ENCODE measurements at places on chromosomes 11 and 22.

- no peak for DNase-seq
Observed at GRCh38 chr11:35974882-35975589, 31.2 kb downstream of the LDLRAD3 start.

- peak; percentile 42 for DNase-seq
Observed at GRCh38 chr22:17774206-17774925, at the start of gene BID. Gene BID (minus strand): TSS chr22:17774469. CDS start chr22:17750116, 24,353 bp downstream.

DNA sequence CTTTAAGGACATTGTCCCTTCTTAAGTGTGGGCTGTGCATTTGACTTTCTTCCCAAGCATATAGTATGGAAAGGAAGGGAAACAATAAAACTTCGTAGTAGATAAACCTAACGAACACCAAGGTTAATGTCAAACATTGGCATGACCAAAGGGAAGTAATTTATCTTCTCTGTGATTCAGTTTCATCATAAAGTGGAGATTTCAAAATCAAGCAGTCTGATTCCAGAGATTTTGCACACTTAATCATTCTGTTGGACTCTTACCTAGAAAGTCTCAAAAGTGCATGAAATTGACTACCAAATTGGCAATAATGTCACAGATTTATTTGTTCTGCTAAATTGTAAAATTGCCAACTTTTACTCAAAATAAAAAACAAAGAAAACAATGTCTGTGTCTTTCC is 559.7 kb downstream of the JRKL start:
- no peak for DNase-seq

DNA sequence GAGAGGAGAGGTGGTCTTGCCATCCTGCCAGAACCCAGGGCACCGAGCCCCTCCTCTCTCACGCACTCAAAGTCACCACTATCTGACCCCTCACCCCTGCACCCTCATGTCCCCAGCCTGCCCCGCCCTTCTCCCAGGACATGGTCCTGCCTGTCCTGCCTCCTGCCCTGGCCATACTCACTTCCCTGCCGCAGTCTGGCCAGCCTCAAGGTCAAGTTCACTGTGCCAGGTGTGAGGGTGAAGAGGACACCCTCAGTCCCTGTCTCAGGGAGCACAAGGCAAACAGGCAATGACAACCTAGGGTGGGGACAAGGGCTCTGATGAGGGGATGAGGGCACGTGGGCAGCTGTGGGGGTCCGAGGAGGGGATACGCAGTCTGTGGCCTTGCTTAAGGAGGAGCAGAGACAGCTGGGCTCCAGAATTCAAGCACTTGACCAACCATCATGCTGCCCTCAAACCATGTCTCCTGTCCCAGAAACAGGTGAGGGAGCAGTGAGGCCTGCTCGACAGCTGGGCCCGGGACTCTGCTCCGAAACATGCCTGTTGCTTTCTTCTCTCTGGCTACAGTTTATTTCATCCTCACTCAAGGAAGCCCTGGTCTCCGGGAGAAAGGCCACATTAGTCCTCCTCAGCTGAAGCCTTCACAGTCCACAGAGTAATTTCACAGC is 36.6 kb downstream of the PDGFB start:
- DNase-seq, result no peak

- DNase-seq, result no peak
Observed at GRCh38 chr11:1293619-1294015, 15.8 kb downstream of the TOLLIP start.

GRCh38 chr11:62139526-62140303 is 15.9 kb downstream of the INCENP start:
- DNase-seq, result no peak

- no peak for DNase-seq
Observed at GRCh38 chr11:35887737-35888136, 56.1 kb upstream of the LDLRAD3 start.

DNA sequence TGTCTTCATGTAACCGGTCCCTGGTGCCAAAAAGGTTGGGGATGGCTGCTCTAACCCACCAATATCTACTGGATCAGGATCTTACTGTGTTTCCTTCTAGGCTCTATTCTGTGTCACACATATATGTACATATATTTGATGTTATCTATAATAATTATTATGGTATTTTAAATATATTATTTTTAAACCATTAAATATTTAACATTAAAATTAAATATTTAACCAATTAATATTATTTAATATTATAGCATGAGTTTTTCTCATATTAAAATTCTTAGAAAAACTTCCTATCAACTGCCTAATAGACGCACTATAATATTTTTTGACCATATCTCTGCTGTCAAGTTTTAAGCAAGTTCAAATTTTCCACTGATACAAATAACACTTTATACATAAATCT is 196.9 kb upstream of the PLET1 start:
- no peak for DNase-seq

GRCh38 chr11:94402355-94402754 is 1.1 kb upstream of the GPR83 start:
- no peak for DNase-seq

- no peak for DNase-seq
Observed at GRCh38 chr11:112874980-112875379, 86.2 kb upstream of the NCAM1 start.

- DNase-seq, result no peak
Observed at GRCh38 chr11:70662691-70663098, 264.4 kb downstream of the CTTN start.

DNA sequence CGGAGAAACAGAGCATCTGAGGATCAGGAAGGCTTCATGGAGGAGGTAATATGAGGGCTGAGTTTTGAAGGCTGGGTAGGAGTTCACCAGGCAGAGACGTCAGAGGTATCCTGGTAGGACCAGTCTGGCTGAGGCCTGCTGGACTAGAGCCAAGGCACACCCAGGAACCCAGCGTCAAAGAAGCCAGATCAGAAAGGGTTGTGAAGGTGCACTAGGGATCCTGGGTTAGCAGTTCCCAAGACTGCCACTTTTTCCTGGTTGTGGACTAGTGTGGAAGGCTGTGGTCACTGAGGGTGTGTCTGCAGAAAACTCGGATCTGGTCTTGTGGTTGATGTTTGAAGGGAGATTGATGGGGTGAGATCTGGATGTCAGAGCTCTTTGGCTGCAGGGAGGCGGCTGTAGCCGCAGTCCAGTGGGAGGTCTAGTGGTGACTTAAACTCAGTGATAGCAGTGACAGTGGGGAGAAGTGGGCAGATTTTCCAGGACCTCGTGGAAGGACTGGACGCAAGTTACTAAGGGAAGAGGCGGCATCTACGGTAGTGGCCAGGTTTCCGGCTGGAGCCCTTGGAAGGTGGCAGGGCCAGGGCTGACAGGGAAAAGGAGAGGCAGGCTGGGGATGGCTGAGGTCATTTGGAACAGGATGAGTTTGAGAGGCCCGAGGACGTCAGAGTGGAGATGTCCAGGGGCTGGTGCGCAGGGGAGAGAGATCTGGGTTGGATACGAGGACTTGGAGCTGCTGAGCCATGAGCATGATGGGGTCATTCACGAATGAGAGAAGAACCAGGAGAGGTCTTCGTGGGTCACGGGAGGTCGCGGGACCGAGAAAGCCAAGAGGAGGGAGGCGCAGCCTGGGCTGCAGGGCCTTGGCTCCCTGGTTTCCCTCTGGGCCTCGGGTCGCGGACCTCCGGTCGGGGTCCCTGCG is 10.9 kb downstream of the RELA start:
- DNase-seq, result no peak

DNA sequence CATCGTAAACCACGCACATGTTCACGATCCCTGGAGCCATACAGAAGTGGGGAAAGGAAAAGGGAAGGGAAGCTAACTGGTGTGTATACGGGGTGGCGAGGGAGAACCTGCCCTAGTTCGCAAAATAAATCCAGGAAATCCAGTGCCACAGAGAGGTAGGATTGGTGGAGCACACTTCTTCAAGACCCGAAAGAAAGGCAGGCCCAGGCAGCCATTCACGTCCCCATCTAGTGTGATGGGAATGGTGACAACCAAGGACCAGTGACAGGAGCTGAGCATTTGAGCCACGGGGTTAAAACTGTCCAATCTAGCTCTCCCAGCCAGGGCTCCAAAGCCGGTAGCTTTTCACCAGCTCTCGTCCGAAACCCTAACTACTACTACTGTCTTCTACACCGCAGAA is 53.7 kb downstream of the IGSF9B start:
- no peak for DNase-seq

- no peak for DNase-seq
Observed at GRCh38 chr11:104858882-104859775, 39.1 kb downstream of the CASP12 start.

DNA sequence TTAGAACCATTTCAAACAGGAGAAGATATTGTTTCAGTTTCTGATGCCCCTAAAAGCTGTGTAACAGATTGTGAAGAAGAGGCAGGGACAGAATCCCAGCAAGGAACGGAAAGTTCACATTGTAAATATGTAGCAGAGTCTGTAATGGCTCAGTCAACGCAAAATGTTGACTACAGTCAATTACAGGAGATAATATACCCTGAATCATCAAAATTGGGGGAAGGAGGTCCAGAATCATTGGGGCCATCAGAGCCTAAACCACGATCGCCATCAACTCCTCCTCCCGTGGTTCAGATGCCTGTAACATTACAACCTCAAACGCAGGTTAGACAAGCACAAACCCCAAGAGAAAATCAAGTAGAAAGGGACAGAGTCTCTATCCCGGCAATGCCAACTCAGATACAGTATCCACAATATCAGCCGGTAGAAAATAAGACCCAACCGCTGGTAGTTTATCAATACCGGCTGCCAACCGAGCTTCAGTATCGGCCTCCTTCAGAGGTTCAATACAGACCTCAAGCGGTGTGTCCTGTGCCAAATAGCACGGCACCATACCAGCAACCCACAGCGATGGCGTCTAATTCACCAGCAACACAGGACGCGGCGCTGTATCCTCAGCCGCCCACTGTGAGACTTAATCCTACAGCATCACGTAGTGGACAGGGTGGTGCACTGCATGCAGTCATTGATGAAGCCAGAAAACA is 40.8 kb downstream of the IGLL1 start:
- DNase-seq, result peak; percentile 55

DNA sequence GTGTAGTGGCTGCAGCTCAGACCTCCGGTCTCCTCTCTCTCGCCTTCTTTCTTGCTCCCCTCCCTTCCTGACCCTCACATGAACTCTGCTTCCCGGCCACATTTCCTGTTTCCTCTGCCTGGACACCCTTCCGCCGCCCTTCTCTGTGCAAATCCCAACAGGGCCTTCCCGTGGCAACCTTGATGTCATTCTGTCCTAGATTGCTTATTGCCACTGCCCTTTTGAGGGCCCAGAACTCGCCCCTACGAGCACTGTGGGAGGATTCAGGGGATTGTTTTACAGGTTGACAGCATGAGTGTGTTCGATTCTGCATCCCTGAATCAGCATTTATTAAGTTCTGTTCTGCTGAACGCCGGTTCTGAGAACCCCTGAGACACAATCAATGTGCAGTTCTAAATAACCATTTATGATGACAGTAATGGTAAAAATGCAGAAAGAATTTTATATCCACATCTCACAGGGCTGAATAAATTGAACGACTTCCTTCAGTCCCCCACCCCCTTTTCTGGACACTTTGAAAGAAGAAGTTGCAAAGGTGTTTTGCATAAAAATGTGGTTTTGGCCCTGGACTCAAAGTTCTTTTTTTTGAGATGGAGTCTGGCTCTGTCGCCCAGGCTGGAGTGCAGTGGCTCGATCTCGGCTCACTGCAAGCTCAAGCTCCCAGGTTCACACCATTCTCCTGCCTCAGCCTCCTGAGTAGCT is 6.4 kb downstream of the BATF2 start:
- no peak for DNase-seq

GRCh38 chr22:44934454-44934735 is 75.4 kb downstream of the PHF21B start:
- DNase-seq, result no peak

GRCh38 chr22:42321908-42322561 is 51.6 kb upstream of the TCF20 start:
- DNase-seq, result no peak

DNA sequence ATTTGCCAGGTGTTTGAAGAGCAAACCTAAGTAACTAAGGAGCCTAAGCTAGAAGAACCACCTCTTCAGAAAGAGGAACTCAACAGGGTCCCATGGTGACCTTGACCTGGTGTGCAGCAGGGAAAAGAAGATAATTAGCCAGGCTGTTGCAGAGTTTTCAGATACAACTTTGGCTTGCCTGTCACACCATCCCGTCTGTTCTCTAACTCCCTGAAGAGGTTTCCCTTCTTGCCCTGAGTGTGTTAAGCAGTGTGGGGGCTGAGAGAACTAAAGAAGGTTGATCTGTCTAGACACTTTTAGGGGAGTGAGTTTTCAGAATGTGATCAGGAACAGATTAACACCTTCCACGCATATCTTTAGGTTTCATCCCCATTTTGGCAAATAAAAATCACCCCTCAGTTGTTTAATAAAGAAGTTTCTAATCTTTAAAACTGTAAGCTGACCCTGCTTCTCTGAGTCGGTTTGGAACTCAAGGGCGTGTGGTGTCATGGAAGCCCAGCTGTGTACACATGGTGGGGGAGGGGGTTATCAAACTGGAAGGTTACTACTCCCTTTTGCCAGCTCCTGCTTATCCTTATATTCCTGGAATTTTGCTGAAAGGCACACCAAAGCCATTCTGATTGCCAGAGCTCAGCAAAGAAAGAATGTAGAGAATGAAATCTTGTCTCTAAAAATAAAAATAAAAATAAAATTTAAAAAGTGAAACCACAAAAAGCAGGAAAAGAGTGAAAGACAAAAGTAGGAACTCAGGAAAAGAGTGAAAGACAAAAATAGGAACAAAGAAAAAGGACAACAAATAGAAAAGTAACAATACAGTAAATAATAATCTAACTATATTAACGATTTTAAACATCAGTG is 70.2 kb downstream of the DBX1 start:
- no peak for DNase-seq

GRCh38 chr22:28835630-28836189 is 35.3 kb upstream of the XBP1 start:
- DNase-seq, result no peak

Measured in stimulated activated CD4-positive, alpha-beta T cell treated with anti-CD3 and anti-CD28 coated beads, Interleukin-1b, Interleukin-23, amount 100 ng/mL, for 4 hours (primary cell).